ENCODE measurements at places on chromosomes 16 and 17.

GRCh38 chr16:11066261-11066870 is 122.0 kb downstream of the CLEC16A start:
- no peak for DNase-seq

- no peak for DNase-seq
These were observed 37.6 kb downstream of the ZZEF1 start for GRCh38 chr17:4105232-4105631.

GRCh38 chr17:73358668-73359067 is 46.9 kb upstream of the CDC42EP4 start:
- no peak for DNase-seq

DNA sequence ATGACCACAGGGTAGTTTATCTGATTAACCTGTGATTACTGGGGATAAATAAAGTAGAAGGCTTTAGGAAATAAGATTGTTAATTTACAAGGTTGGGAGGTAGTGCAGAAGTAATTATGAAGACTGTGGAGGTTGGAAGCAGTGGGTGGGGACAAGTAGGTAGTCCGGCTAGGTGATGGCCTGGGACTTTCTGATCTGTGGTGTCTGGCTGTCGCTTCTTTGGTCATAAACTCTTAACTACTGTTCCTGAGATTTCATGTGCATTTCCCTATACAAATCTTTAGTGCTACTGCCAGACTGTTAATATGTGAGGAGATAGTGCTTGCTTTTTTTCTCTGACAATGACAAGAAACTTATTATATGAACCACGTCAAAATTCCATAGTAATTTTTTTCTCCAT is 19.5 kb upstream of the HNF1B start:
- no peak for DNase-seq

- no peak for DNase-seq
These were observed 2.1 kb upstream of the USP32 start for GRCh38 chr17:60393840-60394723.

- DNase-seq = no peak
These were observed 1373.8 kb upstream of the GOT2 start for GRCh38 chr16:60107871-60108270.

DNA sequence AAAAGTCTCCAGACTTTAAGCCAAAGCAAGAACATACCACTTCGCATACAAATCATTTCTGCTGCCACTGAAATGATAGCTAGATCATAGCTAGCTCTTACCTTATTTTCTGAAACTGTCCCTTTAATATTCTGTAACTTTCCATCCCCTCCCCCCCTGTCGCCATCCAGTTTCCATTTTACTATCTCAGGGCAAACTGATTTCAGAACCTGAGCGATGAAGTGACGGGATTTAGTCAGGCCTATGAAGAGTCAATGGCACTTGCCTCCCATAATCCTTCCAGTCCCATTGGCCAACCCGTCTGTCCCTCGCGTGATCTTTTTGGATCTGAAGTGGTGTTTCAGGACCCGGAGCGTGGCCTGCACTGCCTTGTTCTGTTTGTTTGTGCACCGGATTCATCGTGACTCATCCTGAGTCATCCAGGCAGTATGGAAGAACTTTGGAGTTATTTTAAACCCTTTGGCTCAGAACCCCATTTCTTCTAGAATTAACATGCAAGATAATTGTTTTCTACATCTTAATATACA is 199.8 kb upstream of the CHMP6 start:
- DNase-seq = peak; percentile 29

DNA sequence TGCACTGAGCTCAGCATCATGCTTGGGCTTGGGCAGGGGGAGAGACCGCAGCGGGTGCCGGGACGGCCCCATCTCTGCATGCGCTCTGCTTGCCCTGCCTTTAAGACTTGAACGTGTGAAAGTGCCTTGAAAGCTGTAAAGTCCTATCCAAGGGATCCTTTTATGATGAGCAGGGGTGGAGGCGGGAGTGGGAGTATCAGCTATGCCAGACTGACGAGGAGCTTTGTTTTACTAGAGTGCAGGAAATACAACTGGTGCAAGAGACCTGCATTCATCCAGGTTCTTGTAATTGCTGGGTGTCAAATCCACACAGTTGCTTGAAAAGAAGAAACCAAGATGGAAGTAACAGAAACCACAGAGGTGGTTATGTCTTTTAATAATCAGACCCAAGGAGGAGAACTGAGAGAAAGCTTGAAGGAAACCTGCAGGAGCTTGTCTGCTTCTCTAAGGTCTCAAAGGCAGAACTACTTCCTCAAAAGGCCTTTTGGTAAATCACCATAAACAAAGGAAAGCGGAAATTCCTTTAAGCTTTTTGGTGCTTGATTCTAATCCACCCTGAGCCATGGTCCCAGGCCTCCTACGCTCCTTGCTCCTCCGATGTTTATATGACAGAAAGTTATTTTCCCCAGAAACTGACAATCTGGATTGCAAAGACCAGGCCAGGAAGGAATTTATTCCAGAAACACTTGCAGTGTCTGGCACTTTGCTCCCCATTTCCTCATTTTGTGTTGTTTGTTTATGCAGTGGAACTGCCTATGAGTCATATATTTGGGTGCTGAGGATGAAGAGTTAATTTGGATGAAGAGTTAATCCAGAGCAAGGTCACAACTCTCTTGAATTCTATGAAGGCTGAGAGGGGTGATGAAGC is 51.3 kb upstream of the FBXO47 start:
- DNase-seq = no peak

DNA sequence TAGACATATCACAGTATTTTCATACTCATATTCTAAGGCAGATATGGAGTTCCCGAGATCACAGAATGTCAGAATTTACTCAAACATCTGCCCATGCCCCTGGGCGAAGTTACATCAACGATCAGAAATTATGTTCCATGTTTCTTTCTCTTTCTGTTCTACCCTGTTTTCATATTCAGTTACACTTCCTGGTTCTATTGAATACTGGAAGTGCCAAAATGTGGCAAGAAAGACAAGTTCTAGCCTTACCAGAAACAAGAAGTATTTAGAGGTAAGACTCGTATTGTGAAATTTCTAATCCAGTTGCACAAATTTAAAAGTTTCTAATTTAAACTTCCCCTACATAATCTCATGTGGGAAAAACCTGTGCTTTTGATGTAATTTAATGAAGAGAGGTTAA is 36.1 kb downstream of the KCNJ2 start:
- DNase-seq = peak; percentile 8

DNA sequence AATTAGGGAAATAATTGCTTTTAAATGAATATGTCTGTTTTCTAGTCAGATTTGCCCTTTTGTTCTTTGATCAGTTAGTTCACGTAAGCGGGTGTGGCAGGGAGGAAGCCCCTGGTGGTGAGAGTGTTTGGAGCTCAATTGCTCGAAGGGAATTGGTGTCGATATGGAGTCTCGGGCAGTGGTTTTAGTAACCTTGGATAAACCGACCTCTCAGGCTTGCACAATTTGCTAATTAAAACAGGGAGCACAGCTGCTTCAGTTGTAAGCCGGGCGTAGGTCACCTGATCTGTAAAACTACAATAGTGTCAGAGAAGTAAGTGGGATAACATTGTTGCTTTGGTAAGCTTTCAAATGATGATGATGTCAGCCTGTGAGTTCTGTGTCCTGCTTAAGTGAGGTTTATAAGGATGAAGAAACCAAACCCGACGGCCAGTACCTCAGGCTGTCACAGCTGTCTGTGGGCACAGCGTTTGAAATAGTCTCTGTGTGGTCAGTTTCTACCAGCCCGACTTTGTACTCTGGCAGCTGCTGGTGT is 2.9 kb downstream of the ZNF750 start:
- no peak for DNase-seq

DNA sequence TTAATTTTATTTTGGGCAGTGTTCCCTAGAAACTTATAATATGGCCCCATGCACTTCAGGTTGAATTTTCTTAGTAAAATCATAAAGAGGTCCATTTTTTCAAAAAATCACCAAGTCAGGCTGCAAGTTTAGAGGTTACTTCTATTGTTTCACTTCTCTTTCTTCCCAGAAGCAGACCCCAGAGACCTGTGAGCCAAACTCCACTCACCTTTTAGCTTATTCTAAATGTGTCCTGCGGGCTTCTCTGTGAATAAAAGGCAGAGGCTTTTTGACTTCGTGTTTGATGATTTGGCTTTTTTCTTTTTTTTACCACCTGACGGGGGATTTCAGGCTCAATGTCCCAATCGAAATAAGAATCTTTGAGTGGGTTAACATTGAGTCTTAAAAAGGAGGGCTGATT is 7.4 kb downstream of the PRKCB start:
- DNase-seq = no peak

- DNase-seq = no peak
These were observed 1843.4 kb downstream of the TP53TG3F start for GRCh38 chr16:35302859-35303258.

DNA sequence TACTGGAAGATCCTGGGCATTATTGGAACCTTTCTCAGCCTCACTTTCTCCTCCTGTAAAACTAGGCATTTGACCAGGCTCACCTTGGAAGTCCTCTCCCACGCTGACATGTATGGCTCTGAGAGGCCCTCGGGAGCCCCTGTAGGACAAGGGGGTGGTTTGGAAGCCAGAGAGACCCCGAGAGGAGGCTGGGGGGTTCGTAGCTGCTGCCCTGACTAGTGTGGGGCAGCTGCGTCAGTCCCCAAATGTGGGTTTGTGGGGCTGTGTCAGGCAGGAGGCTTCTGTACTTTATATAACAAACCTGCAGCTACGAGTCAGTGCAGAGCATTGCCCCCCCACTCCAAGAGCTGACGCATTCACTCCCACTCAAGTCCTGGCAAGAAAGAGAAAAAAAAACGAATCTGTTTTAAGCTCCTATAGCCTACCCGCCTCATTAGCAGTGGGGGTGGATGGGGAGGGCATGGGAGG is 1.8 kb downstream of the CX3CL1 start:
- no peak for DNase-seq

DNA sequence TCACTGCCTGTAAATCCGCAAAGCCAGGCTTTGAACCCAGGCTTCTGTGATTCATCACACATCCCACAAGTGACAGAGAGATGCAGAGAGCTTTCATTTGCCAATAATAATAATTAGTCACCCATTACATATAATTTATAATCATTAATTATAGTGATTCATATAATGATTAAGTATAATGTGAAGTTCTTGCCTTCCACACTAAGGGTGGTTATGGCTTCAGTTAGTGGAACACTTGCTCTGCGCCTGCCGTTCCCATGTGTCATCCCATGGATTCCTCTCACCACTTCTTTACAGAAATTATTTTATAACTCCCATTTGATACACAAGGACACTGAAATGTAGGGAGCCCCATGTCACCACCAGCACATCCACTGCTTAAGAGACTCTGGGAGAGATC is 39.8 kb upstream of the XYLT1 start:
- DNase-seq = no peak

DNA sequence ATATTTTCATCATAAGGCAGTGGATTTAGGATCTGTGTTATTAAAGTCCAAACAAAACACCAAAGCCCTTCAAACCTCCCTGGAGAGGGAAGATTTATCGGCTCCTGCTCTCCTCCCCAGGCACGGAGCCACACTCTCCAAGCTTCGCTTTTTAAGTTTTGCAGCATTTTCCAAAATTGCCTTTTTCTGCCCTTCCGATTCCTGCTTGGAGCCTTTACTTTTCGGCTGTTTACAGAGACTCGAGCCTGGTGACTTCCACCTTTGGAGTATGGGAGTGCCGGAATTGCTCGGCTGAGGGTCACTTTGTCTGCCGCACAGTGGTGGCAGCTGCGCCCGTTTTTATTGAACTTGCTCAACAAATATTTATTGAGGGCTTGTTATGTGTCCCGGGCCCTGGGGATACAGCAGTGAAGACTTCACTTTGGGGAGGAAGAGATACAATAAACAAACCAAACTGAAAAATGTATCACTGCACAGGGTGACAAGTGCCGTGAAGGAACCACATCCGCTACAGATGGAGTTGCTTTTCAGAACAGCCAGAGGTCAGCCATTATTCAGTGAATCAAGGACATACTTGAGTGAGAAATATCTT is 185.5 kb downstream of the NTN1 start:
- DNase-seq = no peak

DNA sequence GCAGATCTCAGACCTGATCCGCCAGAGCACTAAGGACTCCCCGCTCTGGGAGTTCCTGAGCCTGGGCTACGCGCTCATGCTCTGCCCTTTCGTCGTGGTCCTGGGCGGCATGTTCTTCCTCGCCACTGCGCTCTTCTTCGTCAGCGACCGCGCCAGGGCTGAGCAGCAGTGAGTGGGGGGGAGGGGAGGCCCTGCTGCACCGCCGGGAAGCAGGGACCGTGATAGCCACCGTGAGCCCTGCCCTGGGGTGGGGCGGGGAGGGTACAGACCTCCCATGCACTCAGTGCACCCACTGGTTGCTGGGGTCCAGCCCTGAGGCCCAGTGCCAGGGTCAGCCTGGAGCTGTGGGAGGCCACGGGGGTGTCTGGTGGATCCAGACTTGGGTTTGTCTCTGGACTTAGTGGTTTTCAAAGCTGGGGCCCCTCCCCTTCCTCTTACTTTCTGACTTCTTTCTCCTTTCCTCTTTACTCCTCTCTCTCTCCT is 18.9 kb downstream of the MYBBP1A start:
- DNase-seq = no peak

GRCh38 chr17:75020331-75021110 is 8.1 kb downstream of the MRPL58 start:
- DNase-seq = no peak

DNA sequence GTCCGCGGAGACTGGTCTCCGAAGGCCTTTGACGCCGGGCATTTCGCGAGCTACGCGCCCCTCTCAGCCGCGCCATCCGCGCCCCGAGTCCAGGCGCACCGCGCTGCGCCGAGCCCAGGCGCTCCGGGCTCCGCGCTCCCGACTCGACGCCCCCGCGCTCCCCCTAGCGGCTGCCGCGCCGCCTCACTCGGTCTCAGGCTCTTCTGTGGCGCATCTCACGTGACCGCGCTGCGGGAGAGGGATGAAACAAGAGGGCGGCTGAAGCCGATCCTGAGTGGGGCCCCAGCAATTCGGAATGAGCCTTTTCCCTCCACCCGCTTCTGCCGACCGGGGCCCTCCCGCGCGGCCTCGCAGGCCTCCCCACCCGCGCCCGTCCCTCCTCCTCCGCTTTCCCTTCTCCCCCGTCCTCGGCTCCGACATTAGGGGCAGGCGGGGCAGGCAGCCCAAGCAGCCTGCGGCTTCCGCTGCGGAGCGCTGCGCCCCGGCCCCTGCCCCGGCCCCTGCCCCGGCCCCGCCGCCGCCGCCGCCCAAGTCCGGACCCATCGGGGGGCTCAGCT is 42.5 kb upstream of the AMZ2 start:
- peak; percentile 92 for DNase-seq

- DNase-seq = no peak
These were observed 19.2 kb upstream of the ZFHX3 start for GRCh38 chr16:73066927-73067670.

DNA sequence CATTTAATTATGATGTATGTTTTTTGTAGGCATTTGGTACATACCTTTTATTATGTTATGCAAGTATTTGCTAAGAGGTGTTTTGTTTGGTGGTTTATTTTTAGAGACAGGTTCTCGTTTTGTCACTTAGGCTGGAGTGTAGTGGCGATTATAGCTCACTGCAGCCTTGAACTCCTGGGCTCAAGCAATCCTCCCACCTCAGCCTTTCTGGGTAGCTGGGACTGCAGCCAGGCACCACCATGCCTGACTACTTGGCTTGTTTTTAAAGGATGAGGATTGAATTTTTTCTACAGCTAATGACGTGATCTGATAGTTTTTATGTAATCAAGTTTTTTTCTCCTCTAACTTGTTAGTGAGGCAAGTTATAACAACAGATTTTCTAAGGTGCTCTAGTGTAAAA is 199.6 kb downstream of the SPECC1 start:
- DNase-seq = no peak

Data from CD4-positive, alpha-beta T cell treated with Interleukin-21 for 1 hour (primary cell).